ENCODE measurements at places on chromosomes 2 and 18.

- DNase-seq = peak; percentile 3
These were observed 67.0 kb downstream of the SLC66A2 start for GRCh38 chr18:79884294-79884962.

- DNase-seq = peak; percentile 37
These were observed 7.6 kb upstream of the CHRNA1 start for GRCh38 chr2:174771631-174772471.

- DNase-seq = no peak
These were observed 850.6 kb upstream of the CHAC2 start for GRCh38 chr2:52916981-52917380.

- DNase-seq = no peak
These were observed 1.8 kb upstream of the ARID5A start for GRCh38 chr2:96534701-96535181.

GRCh38 chr2:18514526-18515461, 45.7 kb downstream of the RDH14 start:
- no peak for DNase-seq

DNA sequence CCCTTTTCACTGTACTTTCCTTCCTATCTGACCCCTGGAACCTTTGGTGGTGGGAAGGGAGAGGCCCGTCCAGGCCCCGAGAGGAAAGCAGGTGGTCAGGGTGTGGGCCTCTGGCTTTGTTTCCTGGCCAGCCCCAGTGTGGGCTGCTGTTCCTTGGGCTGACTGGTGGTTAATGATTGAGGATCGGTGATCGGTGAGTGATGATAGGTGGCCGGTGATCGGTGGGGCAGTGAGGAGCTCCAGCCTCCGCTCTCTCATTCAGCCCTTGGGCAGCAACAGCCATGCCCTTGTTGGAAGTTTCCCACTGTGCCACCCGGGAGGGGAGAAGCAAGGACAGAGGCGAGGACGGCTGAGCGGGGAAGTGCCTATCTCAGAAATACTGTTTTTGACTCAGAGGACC, 7.3 kb downstream of the ACKR3 start:
- no peak for DNase-seq

DNA sequence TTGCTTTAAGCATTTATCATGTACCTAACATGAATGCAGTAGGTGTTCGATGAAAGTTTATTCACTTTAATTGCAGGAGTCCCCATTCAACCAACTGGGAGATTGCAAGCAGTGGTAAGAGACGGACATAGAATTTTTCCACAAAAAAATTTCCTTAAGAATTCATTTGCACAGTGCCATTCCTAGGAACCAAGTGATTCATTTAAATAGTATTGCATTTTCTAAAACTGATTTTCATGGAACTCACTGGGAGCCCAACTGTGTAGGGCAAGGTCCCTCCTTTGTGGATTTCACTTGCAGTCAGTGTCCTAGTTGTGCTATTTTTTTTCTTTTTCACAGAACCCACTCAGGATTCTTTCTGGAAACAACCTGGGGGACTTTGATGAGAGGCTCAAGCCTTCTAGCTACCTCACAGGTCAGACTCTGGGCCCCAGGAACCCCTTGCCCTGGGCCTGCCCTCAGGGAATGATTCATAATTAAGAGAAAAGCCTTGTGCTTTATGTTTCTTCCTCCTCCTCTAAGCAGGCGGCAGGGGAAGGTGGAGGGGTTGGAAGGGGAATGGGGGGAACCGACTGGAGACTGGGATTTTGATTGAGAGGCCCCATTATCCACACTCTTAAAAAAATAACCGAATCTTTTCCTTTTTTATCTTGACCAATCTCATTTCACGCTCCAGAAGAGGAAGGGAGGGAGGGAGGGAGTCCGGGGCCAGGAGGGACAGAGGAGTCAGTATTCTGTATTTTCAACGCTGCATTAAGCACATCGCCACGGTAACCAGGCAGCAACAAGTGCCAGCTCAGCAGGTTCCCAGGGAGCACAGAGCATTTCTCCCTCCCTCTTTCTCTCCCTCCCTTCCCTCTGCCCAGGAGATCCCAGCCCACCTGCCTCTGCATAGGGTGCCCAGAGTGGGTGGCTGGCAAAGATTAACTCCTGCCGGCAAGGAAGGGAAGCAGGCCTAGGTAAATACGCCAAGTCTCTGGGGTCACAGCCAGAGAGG, 51.8 kb downstream of the PSD4 start:
- no peak for DNase-seq

DNA sequence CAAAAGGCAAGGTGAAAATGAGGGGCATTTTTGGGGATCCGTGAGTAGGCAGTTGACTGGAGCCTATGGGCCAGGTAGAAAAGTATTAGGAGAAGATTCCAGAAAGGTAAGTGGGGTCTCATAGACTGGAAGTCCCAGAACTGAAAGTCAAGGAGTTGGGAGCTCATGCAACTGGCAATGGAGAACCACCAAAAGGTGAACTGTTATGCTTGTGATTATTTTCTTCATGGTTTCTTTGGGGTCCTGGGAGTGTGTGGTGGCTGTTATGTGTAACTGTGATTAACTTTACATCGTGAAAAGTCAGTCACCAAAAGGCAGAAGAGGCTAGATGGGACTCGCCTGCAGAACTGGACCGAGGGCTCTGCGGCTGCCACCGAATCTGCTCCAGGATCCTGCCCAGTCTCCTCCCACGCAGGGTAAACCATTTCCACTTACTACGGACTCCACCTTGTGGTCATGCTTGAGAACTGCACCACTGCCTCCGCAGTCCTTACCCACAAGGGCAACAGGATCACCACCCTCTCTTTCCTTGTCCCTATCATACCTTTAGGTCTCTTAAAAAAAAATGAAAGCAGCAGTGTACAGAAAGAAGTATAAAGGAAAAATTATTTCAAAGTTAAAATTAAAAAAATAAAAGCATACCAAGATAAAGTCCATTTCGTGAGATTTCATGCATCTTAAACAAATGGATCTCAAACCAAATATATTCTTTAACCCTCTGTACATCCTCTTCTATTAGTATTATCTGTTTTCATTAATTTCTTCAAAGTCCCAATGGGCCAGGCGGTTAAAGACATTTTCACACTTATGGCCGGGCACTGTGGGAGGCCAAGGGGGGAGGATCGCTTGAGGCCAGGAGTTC, 15.6 kb upstream of the CEP68 start:
- DNase-seq = peak; percentile 37
